Fibroblast of skin of right biceps (primary cell): ENCODE measurements at places on chromosomes 3 and 15.

DNA sequence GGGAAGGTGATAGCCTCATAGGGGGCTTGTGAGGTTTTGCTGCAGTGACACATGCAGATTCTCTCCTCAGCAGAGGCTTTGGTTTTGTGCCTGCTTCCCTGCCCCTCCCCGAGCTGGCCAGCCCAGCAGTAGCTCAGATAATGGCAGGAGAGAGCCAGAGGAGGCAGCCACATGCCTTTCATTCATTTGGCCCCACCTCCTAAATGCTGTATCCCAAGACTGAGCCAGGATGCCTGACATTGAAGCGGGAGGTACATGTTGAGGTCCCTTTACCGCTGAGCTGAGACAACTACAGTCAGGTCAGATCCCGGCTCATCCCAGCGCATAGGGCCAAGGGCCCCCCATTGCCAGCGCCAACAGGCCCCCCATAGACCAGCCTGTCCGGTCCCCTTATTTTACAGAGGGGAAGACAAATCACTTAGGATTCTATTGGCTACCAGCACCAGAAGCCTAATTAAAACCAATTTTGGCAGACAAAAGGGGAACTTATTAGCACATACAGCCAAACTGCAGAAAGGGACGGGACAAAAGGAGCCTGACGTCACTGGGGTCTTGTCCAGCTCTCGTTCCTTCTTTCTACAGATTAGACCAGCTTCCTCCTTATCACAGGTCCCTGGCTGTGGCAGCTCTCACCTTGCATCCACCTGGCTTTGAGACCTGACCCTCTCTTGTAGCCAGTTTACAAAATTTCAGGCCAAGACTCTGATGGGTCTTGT, 12.1 kb upstream of the POLG start:
- no peak for DNase-seq

DNA sequence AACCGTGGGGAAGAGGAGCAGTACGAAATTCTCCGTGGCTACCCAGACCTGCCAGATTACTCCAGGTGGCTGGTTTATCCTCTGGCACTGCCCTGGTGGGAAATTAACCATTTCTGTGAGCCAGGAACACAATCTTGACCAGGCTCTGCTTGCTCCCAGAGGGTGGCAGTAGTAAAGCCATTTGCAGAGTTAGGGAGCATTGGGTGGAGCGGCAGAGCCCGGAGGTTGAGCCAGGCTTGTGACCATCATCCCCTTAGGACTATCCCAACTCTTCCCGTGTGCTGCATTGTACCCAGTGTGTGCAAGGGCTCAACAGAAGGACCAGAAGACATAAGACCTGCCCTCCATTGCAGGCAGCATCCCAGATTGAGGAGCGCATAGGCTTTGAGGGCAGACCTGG, 5.3 kb downstream of the KNG1 start:
- DNase-seq = peak; percentile 3

DNA sequence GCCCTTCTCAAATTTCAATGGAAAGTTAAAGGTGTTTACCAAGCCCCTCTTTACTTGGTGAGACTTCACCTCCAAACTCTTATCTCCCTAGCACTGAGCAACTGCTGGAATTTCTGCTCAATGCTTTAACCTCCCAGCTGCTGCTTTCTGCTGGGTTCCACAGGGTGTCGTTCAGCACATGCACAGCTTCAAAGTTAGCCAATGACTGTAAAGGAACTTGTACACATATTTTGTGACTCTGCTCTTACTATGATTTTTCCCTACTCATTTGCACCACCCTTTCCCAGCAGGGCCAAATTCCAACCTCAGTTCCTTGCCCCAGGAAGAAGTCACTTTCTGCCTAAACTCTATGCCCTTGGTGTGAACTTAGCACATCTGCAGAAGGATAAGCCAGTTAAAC, 89.7 kb downstream of the ULK4 start:
- no peak for DNase-seq

GRCh38 chr3:35537265-35537664, 102.1 kb upstream of the ARPP21 start:
- peak; percentile 47 for DNase-seq

- DNase-seq = no peak
Measured at GRCh38 chr3:61937477-61937876, 376.1 kb downstream of the PTPRG start.

- DNase-seq = no peak
Measured at GRCh38 chr15:98715401-98715800, 67.1 kb downstream of the IGF1R start.

- DNase-seq = peak; percentile 54
Measured at GRCh38 chr3:30473374-30474051, 132.9 kb upstream of the TGFBR2 start.

- no peak for DNase-seq
Measured at GRCh38 chr3:59824876-59825275, 775.1 kb upstream of the CFAP20DC start.

GRCh38 chr3:42032693-42033349, 58.3 kb upstream of the TRAK1 start:
- peak; percentile 83 for DNase-seq
